ENCODE measurements at places on chromosomes 5 and 9.

DNA sequence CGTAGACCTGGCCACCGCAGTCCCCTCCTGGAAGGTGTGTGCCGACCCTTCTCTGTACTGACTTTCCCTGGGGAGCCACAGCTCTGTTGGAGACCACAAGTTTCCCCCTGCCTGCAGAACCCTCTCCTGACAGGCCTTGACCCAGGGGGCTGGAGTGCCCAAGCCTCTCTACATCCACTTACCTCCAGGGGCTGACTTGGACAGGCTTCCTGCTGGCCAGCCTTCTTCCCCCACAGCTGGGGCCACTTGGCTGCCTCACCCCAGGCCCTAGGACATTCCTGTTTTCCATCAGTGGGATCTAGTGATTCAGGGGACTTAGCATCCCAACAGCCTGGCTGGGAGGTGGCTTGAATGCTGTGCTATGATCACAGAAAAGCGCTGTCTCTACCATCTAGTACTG, 23.6 kb downstream of the COL15A1 start:
- DNase-seq = no peak

- no peak for DNase-seq
These were observed 75.9 kb upstream of the GOLM1 start for GRCh38 chr9:86175223-86175622.

DNA sequence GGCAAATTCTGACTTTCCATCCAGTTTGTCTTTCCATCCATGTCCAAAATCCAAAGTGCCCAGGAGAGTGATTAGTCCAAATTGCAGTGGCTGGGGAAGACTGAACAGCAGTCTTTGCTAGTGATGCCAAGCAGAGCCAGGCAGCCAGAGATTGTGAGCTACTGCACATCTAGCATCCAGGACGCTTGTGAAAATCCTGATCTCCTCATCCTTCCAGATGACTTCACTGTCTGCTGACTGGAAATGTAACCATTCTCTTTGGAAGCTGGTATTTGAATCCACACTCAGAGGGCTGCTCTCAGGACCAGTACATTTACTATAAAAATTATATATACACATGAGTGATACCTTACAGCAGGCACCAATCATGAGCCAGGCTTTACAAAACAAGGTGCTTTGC, 49.6 kb downstream of the MACROH2A1 start:
- no peak for DNase-seq

GRCh38 chr5:151738125-151738848, 20.1 kb downstream of the ATOX1 start:
- DNase-seq = no peak

DNA sequence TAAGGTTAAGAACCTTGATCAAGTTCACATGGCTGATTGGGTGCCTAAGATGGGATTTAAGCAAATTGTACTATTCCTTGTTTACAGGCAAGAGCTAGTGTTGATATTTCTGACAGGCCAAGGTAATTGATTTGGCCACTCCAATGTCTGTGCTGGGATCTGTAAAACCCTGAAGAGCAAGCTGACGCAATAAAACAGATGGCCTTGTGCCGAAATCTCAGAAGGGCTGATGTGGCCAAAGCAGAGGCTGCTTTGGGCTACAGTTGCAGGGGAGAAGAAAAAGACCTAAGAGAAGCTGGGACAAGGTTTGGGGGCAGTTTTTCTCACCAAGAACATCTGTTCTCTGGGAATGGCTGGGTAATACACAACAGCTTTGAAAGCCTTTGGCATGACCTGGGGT, 463.2 kb upstream of the ZNF608 start:
- no peak for DNase-seq

- DNase-seq = no peak
These were observed 65.5 kb upstream of the HSPB3 start for GRCh38 chr5:54390015-54390414.

GRCh38 chr9:101881508-101881907, 143.1 kb upstream of the GRIN3A start:
- no peak for DNase-seq

DNA sequence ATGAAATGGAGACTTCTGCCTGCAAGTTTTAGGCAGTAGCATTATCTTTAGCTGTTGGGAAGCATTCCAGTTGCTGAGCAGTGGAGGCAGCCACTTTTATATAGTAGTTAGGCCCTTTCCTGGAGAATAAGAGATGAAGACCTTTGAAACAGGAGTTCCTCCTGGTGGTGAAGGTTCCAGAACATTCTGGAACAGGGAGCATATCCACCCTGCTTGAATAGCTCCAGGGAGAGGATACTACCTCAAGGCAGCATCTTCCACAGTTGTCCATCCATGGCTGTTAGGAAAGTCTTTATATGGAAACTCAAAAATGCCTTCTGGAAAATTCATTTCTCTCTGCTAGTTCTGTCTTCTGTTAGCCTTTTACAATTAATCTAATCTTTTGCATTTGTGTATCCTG, 3.0 kb downstream of the ASPN start:
- DNase-seq = no peak

GRCh38 chr9:71608825-71609447, 159.4 kb downstream of the CEMIP2 start:
- DNase-seq = no peak

GRCh38 chr9:126844085-126844484, 16.4 kb upstream of the ZBTB34 start:
- DNase-seq = no peak

DNA sequence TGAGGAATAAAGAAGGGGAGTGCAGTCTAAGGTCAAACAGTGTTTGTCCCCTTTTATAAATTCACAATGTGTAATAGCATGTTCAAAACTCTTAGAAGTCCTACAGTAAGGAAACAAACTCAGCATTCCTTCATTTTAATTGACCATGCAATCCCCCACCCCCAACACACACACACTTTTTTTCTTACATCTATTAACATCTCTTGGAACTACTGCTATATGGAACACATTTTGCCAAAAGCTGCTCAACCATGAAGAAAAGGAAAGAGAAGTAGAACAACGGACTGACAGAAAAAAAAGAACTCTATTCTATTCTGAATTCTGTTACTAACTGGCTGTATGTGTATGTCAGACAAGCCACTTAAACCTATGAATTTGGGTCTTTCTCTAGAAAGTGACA, 2.8 kb upstream of the CTNNAL1 start:
- DNase-seq = no peak

GRCh38 chr9:11159318-11159862, 546.6 kb upstream of the PTPRD start:
- no peak for DNase-seq

- DNase-seq = no peak
These were observed 4.8 kb upstream of the NOTCH1 start for GRCh38 chr9:136550439-136551289.

DNA sequence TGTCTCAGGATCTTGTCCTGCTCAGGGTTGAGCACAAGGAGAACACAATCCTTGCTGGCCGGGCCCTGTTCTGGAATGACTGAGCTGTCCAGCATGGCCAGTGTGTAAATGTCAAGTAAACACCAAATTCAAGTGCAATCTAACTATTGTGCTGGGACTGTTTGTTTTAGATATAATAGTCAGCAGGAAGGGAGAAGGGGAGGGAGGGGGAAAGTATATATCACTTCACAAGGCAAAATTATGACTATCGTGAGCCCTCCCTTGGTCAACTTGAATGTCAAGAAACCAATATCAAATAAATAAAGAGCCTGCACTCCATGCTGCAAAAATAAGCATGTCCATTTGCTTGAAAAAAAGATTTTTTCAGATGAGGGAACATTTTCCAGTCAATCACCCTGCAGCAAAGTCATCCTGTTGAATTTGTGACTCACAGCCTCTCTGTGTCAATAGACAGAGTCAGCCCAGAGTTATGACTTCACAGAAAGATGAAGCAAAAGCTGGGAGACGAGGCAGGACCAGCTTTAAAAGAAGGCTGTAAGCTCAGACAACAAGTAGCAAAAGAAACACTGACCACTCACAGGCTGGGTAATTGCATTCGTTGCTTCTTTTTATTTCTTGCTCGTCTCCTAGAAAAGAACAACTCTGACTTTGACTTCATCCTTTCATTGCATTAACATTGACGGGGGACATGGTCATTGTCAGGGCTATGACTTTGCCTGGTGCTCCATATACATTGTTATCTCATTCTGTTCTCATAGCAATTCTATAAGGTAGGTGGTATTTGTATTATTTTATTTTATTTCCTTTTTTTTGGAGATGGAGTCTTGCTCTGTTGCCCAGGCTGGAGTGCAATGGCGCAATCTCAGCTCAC, 15.3 kb upstream of the KLF4 start:
- no peak for DNase-seq

- DNase-seq = no peak
These were observed 572.5 kb upstream of the RGMB start for GRCh38 chr5:98200726-98201541.
